ENCODE measurements at places on chromosomes 2 and 18.

DNA sequence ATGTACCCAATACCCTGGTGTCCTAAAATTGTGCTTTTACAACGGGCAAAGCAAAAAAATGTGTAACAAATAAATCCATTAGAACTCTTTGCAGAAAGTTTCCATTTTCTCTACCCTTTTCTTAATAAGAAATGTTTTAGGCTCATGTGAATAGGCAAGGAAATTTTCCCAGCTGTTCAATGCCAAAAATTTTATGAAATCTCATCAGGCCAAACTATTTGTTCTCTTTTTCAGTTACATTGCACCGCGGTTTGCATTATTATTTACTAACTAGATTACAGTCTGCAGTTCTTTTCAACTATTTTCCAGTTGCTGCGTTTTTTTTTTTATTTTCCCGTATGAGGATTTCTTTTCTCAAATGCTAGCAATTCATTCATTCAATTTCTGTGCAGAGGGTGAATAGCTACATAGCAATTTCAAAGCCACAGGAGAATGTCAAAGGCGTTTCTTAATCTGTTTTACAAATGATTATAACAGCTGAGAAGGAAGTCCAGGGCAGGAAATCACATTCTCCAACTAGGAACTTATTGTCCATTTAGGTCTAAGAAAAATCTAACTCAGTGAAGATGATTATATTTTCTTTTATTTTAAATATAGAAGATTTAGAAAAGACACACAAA, 367.5 kb upstream of the MMADHC start:
- DNase-seq = no peak

GRCh38 chr2:239285071-239285931, 115.5 kb downstream of the HDAC4 start:
- DNase-seq = no peak

DNA sequence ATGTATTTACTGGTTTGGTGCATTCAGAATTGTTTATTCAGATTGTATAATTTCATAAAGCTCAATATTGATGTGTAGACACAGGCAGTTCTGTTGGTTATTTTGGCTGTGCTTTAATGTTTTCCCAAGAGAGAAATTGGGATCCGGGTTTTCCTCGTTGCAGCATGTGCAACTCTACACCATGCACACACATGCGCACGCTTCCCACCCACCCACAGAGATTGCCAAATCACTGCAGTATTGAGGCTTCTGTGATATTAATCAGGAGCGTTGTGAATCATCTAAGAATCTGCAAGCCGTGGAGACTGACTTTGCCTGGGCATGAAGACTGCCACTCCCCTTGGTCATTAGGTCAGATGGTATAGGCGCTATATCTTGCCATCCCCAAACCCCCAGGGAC, 571.5 kb downstream of the SLC4A3 start:
- DNase-seq = no peak

DNA sequence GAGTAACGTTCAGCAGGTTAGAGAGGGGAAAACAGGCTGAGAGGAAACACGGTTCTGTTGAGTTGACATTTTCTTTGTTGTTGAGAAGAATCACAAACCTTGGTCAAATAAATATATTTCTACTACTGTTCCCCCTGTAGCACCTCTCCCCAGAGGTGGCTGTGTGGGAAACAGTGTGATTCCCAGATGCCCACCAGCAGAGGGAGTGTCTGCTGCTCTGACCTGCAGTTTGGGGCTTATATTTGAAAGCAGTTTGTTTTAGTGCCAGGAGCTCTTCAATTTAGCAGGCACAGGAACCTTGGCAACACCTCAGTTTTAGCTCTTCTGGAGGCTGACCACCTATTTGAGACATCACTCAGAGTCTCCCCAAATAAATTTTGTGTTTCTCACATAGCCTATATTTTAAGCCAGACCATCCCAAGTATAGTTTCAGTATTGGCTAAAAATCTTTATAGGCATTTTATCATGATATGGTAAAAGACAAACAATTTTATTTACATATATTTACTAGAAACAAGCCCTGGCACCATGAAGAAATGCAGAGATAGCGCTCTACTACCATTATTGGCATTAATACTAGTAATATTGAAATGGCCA, 75.7 kb downstream of the PIK3C3 start:
- DNase-seq = no peak

- DNase-seq = no peak
Observed at GRCh38 chr2:66851449-66851872, 416.5 kb downstream of the MEIS1 start.

DNA sequence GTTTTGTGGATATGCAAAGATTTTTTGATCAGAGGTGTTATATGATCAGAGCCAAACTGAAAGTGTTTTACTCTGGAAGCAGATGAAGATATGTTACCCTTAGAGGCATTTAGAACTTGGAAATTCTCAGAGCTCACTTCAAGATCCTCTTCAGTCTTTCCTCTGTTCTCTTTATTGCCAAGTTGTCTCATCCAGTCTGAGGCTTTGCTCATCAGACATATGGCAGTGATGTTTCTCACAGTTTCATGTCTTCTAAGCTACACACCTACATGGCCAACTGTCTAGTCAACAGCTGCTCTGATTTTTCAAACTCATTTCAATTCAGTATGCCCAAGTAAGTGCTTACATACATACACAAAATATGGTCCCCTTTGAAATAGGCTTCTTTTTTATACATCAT, 1504.3 kb upstream of the PIK3C3 start:
- no peak for DNase-seq

- DNase-seq = no peak
Observed at GRCh38 chr18:24386681-24387080, 10.9 kb downstream of the OSBPL1A start.

- DNase-seq = no peak
Observed at GRCh38 chr2:8841932-8842331, 4.5 kb upstream of the KIDINS220 start.

- no peak for DNase-seq
Observed at GRCh38 chr18:4510711-4511110, 55.6 kb upstream of the DLGAP1 start.

GRCh38 chr2:168053676-168054075, 193.7 kb downstream of the STK39 start:
- no peak for DNase-seq

DNA sequence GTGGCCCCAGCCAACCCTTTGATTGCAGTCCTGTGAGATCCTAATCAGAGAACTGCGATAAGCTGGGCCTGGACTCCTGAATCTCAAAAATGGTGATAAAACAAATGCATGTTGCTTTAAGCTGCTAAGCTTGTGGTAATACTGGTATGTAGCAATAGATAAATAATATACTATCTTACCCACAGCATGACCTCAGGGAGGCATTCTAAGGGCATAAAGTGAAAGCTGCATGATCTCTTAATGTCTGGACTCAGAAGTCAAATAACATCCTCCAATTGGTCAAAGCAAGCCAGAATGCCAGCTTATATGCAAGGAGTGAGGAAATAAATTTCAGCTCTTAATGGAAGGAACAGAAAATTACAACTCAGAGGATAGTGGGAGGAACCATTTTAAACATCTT, 246.1 kb downstream of the FSIP2 start:
- DNase-seq = no peak

DNA sequence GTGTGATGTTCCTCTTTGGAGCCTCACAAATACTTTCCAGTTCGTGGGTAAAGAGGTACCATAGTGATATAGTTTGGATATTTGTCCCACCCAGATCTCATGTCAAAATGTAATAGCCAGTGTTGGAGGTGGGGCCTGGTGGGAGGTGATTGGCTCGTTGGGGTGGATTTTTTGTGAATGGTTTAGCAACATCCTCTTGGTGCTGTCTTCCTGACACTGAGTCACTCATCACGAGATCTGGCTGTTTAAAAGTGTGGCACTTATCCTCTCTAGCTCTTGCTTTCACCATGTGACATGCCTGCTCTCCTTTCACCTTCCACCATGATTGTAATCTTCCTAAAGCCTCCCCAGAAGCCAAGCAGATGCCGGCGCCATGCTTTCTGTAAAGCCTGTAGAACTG, 3.0 kb upstream of the CCDC93 start:
- no peak for DNase-seq

DNA sequence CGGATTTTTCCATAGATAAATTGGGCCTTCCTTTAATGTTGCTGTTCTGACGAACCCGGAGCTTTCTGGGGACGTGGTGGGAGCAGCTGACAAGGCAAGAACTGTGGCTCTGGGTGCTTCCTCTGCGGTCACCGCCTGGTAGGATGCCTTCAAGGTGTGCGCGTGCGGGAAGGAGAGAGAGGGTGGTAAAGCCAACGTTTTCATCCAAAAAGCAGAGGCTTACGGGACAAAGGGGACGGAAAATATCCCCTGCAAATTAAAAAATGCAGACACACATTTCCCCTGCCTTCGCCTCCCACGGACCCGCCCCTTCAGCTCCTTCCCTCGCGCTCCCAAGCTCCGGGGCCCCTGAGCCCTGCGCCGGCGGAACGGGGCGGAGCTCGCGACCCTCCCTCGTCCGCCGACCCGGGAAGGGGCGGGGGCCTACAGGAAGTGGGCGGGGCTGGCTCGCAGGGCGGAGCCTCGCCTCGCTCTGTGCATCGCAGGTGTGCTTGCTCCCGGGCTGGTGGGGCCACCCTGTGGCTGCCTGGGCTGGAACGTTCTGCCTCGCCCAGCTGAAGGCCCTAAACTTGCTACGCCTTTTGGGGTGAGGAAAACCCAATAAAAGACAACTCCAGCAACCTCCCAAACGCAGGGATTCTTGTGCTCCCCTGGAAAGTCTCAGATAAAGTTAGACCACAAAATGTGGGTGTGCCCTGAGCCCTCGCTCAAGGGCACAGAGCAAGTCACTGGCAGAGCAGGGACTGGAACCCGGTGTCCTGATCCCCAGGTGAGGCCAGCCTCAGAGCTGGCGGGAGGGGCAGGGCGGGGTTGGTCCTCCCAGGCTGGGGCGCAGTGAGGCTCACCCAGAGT, 25.4 kb upstream of the SLC66A3 start:
- DNase-seq = no peak

- DNase-seq = no peak
Observed at GRCh38 chr2:178256382-178257042, 62.2 kb downstream of the OSBPL6 start.

- no peak for DNase-seq
Observed at GRCh38 chr2:232022718-232023117, 61.2 kb downstream of the DIS3L2 start.

DNA sequence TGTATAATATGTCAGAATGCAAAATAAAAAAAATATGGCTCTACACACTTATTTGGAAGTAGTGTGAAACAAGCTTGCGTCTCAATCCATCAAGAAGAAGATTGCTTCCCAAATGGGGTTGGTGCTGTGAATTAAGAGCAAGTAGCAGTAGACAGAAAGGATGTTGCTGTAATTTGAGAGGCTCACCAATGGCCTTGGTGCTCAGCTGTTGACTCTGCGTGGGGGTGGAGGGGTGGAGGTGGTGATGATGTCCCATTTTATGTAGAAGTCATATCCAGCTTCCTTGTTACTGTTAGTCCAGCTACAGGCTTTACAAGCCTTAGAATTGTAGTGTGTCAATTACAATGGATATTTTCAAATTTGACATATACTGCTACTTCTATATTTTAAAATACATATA, 223.4 kb upstream of the RND3 start:
- DNase-seq = no peak

DNA sequence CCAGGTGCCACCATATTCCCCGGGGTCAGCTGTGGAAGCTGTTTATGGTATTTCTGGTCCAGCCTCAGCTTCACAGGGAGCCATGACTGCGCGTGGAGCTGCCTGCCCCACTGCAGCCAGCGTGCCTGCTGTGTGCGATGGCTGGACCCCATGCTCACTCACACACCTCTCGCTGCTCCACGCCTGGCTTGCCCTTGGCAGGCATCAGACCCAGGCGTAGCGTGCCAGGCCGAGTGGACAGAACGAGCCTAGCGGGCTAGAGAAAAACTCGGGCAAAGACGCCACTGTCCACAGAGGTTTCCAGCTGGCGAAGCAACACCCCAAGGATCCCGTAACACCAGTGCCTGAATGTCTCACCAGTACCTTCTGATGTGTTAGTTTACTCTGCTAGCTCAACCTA, 42.9 kb upstream of the PEX13 start:
- DNase-seq = no peak

DNA sequence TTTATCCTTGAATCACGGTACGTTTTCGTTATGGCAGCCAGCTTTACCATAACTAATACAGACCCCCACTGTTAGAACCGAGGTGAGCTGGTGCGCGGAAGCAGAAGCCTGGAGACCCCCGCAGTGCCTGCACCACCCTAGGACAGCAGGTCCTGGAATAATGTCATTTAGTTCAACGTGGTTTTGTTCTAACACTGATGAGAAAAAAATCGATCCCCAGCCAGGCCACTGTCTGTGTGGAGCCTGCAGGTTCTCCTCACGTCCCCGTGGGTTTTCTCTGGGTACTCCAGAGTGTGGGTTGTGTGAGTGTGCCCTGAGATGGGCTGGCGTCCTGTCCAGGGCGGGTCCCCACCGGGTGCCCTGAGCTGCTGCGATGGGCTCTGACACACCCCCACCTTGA, 69.9 kb upstream of the ST3GAL5 start:
- DNase-seq = no peak

GRCh38 chr2:206154197-206154596, 5.0 kb downstream of the NDUFS1 start:
- DNase-seq = no peak

- no peak for DNase-seq
Observed at GRCh38 chr2:205733648-205734047, 51.3 kb downstream of the NRP2 start.

DNA sequence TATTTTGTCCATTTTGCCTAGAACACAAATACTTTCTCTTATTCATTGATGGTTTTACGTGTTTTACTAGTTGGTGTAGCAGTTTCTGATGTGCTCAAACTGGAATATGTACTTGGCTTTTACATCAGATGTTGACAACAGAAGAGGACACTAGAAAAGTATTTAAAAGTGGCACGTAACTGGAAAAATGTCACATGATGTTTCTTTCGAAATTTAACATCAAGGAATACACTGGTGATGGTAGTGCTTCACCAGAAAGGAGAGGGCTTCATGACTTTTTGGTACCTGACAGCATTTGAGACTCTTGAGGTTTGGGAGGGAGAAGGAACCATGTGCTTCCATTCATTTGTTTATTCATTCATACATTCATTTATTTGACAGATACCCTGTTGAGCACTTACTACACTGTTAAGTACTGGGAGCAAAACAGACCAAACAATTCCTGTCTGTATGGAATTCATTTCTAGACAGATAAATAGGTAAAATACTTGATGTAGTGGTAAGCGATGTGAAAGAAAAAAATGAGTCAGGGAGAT, 1.5 kb downstream of the GIGYF2 start:
- DNase-seq = no peak

- DNase-seq = no peak
Observed at GRCh38 chr2:168514692-168515091, 58.6 kb downstream of the CERS6 start.

DNA sequence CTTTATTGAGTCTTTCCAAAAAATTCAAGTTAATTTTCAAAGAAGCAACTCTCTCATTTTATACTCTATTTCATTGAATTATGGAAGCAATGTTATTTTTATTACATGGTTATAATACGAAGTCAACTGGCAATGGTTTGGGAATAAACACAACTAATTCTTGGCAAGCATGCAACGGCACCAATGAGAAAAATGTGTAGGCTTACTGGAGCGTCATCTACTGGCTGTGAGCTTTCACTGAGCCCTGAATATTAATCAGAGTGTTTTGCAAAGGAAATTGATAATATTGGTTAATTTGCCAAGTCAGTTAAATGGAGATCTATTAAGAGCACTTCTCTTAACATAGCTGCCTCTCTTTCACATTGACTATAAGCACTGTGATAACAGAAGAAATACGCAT, 163.9 kb downstream of the IKZF2 start:
- DNase-seq = no peak

Measured in hippocampal formation (tissue), 2 donors.